ENCODE measurements at places on chromosomes 11 and 22.

GRCh38 chr11:113859665-113860064 is 15.7 kb downstream of the USP28 start:
- DNase-seq = no peak

DNA sequence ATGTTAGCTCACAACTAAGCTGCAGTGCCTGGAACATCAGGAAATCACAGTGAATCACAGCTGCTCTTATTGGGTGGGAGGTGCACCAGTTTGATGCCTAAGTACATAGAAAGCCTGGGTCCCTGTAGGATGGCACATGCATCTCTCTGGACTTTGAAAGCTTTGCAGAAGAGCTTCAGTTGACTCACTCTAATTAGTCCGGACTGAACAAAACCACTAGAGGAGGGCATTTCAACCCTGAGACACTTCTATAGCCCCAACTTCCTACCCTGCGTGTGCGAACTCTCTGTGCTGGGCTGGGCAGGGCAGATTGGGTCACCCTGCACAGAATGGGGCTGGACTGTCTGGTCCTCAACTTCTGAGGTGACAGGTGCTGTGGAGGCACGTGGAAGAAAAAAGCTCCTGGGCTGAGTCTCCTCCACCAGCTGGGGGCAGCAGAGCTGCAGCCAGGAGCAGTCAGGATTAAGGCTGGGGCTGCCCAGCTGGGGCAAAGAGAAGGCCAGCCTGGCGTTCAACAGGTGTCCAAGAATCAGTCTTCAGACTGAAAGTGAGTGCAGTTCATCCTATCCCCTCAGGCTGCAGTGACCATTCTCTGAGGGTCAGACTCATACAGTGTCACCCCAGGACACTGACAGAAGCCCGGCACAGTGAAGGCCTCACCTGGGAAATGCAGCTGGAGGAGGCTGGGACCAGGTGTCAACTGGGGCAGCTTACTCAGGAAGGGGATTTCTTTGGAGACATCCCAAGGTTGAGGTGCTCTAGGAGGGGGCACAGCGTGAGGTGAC is 22.1 kb downstream of the GGTLC2 start:
- DNase-seq = peak; percentile 55

GRCh38 chr22:24494528-24495364 is at the start of gene UPB1:
UPB1 (plus strand) TSS chr22:24495332; CDS start chr22:24495404, 72 bp downstream.
- DNase-seq = no peak

DNA sequence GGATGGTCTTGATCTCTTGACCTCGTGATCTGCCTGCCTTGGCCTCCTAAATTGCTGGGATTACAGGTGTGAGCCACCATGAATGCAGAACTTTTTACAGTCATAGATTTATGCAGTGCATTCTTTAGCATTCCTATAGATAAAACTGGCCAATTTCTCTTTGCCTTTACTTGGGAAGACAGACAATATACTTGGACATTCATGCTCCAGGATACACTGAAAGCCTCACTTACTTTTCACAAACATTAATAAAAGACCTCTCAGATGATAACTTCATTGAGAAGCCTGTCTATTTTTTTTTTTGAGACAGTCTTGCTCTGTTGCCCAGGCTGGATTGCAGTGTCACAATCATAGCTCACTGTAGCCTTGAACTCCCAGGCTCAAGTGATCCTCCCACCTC is 12.3 kb upstream of the CLTCL1 start:
- DNase-seq = no peak

DNA sequence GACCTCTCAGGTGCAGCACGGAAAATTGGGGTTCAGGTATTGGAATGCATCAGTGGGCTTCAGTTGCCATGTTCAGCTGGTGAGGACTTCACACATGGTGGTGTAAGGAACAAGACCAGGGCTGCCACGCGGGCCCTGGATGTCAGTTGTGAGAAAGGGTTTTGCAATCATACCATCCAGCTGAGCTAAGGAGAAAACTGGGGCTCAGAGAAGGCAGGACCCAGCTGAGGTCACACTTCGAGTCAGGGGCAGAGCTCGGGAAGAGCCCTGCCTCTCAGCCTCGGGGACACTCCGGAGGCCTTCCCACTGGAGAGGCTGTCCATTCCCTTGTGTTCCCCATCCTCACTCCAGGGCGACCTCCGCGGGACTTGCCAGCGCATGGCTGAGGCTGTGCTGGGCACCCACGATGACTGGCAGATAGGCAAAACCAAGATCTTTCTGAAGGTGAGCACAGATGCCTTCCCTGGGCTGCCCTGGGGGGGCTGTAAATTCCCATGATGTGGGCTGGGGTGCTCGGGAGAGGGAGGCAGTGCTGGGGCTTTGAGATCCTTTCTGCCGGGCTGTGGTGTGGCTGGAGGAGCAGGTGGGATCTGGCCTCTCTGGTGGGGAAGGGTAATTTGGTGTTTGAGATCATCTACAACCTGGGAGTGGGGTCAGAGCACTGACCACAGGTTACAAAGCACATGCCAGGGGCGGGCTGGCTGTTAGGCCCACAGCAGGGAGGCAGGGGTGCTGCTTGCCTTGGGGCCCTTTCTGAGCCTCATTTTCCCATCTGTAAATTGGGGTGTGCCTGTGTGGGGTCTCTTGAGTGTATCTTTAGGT is 47.2 kb downstream of the MYO7A start:
- peak; percentile 80 for DNase-seq

DNA sequence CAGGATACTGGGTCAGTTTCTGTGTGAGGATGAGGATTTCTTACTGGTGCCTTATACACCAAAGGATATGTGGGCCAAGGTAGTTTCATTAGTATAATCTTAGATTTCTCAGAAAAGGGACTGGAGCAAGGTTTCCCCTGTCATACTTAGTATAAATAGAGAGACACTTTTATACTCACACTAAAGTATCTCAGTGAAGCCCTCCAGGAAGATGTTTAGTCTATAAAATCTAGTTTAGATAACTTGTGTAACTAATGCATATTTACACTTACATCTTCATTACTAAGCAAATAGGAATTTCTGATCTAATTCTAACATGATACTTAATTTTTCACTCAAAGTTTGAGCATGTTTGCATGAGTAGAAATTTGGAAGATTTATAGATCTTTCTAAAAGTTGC is 11.1 kb downstream of the EMSY start:
- DNase-seq = no peak

GRCh38 chr11:86896441-86896841 is 58.8 kb downstream of the FZD4 start:
- DNase-seq = no peak

GRCh38 chr11:108685419-108686130 is 20.7 kb downstream of the DDX10 start:
- no peak for DNase-seq

GRCh38 chr11:2885017-2885677 is 428 bp downstream of the CDKN1C start:
- DNase-seq = peak; percentile 60

DNA sequence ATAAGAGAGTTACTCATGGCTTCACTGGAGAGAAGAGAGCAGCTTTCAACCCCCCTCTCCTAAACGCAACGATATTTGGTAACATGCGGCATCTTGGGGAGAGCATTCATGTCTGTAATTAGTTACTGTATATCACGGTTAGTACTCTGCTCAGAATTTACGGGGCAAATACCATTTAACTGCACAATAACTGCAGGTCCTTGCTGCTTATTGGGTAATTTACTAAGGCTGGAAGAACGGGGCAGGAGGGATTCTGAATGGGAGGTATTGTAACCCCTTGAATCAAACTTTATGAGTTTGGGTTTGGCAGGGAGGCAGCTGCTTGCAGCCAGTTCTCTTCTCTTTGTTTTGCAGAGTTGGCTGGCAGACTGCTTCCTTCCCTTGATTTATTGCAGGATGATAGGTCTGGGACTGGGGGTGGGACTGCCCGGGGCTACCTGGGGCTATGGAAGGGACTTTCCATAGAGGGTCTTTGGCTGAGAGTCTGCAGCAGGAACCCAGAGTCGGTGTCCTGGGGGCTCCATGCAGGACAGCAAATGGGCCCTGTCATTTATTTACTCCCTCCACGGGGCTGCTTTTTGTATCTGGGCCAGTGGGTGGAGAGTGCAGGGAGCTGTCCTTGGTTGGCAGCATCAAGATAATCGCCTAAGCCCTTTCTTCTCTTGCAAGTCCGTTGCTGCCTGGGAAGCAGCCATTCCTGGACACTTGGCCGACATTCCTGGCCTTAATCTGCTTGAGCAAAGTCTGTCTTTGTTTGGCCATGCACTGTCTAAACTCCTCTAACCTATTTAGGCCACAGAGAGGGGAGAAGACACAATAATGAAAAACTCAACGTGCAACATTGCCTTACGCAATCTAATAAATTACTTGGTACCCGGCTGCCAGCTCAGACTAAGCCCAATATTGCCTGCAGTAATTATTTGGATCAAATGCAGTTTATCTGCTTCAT is 188.9 kb downstream of the ST3GAL4 start:
- DNase-seq = no peak

DNA sequence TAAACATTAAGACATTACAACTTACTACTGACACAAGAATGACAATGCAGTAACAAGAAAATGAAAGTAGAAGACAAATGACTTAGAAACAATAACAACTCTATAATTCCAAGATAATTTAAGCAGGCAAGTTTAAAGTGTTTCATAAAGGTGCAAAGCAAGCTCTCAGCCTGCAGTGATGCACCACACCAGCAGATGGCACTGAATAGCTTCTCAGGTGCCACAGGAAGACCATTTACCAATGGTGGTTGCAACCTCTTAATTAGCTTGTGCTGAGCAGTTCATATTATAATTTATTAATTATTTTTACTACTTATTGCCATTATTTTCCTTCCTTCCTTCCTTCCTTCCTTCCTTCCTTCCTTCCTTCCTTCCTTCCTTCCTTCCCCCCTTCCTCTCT is 60.6 kb downstream of the NXPE2 start:
- peak; percentile 36 for DNase-seq

DNA sequence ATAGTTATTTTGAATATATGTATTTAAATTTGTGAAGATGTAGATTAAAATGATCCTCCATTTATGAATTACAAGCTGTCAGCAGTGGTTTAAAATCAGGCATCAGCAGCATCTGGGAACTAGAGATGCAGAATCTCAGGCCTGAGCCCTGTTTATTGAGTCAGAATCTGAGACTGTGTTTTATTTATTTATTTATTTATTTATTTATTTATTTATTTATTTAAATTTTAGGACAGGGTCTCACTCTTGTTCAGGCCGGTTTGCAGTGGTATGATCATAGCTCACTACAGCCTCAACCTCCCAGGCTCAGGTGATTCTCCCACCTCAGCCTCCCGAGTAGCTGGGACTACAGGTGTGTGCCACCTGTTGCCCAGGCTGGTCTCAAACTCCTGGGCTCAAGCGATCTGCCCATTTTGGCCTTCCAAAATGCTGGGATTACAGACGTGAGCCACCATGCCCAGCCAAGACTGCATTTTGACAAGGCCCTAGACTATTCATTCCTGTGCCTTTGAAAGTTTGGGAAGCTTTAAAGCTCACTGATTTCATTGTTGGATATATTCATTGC is 70.7 kb downstream of the PPP6R3 start:
- DNase-seq = no peak

DNA sequence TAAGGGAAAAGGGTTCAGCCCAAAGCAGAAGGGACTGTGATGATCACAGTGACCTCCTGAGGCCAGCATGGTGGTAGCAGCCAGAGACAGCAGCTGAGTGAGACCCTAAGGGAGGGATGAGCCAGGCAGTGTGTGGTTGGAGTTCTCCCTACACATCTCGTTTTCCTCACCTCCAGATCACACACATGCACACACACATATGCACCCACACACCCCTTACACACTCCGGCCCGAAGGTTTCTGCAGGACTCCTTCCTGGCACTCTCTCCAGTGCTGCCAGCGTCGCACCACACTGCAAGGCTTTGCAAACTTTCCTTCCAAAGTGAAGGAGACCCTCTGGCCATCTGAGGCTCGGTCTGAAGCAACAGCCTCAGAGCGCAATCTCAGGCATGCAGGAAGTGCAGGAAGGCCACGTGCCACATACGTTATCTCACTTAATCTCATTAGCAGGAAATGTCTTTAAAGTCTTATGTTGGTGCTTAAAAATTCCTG is 26.9 kb upstream of the TP53I11 start:
- DNase-seq = no peak

GRCh38 chr11:29364006-29364405 is 652.8 kb downstream of the KCNA4 start:
- no peak for DNase-seq

- DNase-seq = no peak
Observed at GRCh38 chr11:69661413-69661715, 13.8 kb downstream of the LTO1 start.

DNA sequence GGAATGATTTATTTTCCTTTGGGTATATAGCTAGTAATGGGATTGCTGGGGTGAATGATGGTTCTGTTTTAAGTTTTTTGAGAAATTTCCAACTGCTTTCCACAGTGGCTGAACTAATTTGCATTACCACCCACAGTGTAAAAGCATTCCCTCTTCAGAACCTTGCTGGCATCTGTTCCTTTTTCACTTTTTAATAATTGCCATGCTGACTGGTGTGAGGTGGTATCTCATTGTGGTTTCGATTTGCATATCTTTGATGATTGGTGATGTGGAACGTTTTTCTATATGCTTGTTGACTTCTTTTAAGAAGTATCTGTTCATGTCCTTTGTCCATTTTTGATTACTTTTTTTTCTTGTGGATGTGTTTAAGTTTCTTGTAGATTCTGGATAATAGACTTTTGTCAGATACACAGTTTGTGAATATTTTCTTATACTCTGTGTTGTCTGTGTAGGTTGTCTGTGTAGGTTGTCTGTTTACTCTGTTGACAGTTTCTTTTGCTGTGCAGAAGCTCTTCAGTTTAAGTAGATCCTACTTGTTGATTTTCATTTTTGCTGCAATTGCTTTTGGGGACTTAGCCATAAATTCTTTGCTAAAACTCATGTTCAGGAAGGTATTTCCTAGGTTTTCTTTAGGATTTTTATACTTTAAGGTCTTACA is 291.8 kb upstream of the DDI1 start:
- DNase-seq = no peak

DNA sequence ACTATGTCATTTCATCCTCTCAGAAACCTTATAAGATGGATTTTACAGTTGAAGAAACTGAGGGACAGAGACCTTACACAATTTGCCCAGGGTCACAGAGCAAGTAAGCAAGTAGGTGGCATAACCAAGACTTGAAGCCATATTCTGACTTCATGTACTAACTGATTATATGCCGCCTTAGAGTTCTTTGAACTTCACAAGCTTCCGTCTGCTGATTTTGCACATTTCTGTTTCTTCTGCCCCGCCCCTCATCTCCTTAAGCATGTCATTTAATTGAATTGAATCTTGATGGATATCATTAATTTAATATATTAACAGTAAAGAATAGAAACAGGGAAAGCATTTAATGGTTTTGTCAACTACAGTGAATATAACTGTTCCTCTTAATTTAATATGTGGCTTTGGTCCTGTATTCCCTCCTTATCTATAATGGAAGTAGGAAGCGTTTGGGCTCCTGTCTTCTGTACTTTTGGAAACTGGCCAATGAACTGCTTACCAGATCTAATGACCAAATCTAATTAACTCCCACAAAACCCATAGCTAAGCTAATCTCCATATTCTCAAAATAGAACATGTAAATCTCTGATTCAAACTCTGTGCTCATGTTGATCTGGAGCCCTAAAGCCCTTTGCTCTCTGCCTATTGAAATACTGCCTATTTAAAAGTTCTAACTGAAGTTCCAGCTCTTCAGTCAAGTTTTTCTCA is 30.4 kb downstream of the SIK2 start:
- no peak for DNase-seq

GRCh38 chr11:123698546-123699127 is 42.8 kb downstream of the ZNF202 start:
- peak; percentile 26 for DNase-seq
